AG10803 (cell line): ENCODE measurements at places on chromosomes 2 and 18.
A peak's percentile ranks its signal among the peaks of the same experiment; 100 is the strongest.

DNA sequence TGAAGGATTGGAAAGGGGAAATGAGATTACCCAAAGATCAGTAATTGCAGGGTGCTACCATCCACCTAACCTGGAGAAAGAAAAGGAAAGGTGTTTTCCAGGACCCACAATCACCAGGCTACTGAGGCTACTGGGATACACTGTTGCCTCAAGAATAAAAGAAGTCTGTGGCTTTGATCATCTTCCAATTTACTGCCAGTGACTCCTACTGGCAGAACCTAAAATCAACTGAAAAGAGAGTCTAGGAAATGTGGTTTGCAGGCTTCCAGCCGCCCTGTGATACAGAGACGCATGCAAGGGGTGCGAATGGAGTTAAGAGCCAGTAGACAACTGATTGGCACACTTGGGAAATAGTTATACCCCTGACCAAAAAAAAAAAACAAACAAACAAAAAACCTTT lies 16.6 kb upstream of the TTL start:
- peak; percentile 32 for DNase-seq

DNA sequence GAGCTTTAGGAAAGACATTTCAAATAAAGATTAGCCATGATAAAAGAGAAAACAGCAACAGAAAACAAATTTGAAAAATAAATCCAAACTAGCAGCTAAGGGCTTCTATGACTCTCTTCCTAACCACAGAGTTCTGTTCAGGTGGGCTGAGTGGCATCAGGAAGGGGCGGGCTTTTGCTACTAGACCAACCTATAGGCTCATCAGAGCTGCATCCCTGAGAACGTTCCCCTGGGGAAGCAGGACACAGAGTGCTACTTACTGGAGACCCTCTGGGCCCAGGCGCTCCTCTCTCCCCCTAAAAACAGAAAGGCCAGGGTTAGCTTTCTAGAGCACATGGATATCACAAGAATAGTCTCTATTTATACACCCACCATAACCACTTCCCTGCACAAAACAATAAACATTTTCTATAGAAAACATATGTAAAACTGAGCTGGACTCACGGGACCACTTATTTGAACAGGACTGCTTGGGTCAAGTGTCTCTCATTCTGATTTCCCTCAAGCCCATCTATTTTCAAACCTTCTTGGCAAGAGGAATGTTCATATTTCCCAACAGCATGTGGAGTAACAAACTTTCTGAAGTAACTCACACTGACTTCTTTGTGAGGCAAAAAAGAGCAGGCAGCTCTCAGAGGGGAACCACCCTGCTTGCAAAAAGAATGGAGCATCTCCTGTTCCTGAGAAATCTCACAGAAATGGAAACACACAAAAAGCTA lies 78.9 kb upstream of the LMAN1 start:
- DNase-seq, result no peak

DNA sequence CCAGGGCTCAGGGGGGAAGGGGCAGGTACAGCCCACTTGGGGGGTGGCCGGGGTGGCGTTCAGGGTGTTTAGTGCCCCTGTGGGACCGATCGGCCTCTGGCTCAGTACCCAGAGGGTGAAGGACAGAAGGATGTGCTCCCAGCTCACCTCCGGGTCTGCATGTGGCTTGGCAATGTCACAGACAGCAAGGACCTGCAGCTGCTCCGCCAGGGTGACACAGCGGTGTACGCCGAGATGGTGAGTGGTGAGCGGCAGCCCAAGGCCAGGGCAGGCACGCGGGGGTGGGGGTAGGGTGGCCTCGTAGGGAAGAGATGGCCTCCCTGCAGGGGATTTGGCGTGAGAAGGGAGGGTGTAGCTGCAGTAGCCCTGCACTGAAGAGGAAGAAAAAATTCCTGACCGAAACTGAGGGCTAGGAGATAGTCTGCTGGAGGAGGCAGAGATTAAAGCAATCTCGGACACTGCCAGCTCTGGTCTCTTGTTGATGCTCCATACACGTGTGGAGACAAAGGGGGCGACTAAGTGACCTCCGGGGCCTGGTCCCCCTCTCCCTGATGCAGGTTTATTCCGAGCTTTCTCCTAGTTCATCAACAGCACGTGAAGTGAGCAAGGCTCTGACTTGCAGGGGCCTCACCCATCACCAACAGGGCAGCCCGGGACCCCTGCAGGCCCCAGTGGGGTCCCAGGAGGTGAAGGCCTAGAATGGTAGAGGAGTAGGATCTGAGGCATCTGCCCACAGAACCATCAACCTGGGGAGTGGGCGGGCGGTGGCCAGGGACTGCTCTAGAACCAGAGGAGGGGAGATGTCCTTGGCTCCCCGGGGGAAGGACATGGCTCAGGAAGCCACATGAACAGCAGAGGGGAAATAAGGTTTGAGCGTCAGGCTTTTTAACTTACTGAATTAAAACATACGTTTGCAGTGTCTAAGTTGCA lies 45.4 kb downstream of the FER1L5 start:
- no peak for DNase-seq

- peak; percentile 63 for DNase-seq
Observed at GRCh38 chr18:80176334-80177073, 67.4 kb downstream of the ADNP2 start.

DNA sequence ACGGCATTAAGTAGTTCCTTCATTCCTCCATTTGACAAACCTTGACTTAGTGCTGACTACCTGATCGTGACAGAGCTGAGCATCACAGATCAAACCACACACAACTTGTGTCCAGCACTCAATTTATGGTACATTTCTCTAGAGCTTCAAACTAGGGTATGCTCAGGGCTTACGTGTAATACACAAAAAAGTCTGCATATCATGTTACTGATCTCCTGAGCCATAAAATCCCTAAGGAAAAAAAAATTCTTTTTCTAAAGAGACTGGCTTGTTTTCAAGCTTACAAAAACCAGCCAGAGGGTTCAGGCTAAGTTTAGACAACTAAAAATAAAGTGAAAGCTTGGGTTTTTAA lies 88.0 kb upstream of the ALKAL2 start:
- no peak for DNase-seq

DNA sequence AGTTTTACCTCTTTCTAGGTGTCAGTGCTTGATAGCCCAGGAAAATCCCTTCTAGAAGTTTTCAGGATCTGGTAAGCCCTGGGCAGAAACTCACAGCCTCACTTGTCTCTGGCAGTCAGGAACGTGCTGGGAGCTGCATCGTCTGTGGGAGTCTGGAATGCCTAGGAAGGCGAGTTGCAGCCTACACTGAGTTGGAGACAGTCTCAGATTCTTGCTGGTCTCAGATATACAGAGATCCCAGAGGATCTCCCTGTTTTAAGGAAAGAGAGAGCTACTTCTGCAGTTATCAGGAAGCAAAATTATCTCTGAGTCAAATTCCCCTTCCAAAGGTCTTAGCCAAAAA lies 104.4 kb upstream of the CDC42EP3 start:
- DNase-seq, result peak; percentile 89

- DNase-seq, result no peak
Observed at GRCh38 chr2:153474407-153474806, 4.2 kb downstream of the RPRM start.

DNA sequence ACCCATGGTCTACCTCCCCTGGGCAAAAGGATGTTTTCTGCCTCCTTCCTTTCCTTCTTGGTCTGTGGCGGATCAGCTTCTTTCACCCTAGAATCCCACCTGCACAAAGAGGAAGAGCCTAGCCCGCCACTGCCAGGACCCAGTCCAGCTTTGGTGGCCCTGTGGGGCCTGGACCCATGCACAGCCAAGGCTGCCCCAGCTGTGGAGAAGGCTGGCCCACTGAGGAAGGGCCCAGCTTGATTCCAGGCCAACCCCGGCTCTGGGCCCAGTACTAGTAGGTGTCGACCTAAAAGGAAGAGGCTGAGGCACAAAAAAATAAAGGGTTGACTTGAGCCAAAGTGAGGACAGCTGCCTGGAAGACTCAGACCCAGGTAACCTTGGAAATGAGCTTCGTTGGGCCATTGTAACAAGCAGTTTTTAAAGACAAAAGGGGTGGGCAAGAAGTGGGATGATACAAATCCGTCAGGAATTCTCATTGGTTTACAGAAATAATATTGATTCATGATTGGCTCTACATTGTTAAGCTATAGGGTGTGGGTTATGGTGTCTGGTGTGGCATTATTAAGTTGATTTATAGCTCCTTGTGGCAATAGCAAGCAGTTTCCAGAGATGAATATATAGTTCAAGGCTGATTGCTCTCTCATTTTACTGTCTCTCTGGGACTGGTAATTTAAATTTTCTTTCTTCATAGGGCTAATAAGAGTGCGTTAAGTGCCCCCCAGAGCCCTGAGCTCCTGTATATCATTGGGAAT lies 29.8 kb upstream of the MAL start:
- no peak for DNase-seq

GRCh38 chr18:64674694-64675093 lies 525.8 kb upstream of the LINC00305 start:
- no peak for DNase-seq

- DNase-seq, result no peak
Observed at GRCh38 chr2:121359716-121360565, 74.9 kb upstream of the TFCP2L1 start.

DNA sequence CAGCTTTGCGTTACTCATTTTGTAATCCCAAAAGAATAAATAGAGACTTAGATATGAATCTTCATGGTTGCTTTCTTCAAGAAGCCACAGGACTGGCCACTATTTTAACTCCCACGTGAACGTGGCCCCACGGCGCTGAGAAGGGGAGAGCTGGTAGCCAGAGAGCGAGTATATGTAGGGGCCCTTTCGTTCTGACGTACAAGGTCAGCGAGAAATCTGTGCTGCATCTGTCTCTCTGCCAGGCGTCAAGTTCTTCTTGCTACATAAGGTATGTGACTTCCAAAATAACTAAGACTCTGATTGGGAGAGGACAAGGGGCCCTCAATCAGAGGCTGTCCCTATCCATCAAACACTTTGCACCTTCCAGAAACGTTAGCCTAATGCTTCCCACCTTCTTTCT lies 149.2 kb downstream of the PLEKHA3 start:
- no peak for DNase-seq
